NCI-H748 treated with DMSO at 0.1 percent for 48 hours (cell line): ENCODE measurements at places on chromosomes 12 and 14.

DNA sequence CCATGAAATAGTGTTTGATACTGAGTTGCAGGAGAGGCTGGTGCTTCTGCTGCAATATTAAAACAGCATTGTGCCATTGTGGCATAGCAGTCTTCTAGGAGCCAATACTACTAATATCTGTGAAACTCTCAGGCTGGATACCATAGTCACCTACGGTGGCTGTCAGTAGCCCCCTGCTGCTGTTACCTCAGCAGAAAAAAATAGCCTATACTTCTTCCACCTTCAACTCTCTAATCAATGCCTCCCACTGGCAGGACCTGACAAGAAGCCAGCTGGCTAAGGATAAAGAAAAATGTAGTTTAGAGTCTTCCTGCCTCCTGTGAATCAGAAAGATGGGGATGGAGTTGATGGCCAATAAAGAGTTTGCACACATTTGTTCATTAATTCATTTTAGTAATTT, 91.6 kb downstream of the PDE3A start:
- no peak for DNase-seq

- no peak for DNase-seq
These were observed 12.3 kb upstream of the CHPT1 start for GRCh38 chr12:101685092-101685491.

GRCh38 chr14:78446807-78447206, 276.6 kb downstream of the NRXN3 start:
- DNase-seq = no peak

GRCh38 chr12:18068355-18068754, 21.6 kb downstream of the RERGL start:
- no peak for DNase-seq

DNA sequence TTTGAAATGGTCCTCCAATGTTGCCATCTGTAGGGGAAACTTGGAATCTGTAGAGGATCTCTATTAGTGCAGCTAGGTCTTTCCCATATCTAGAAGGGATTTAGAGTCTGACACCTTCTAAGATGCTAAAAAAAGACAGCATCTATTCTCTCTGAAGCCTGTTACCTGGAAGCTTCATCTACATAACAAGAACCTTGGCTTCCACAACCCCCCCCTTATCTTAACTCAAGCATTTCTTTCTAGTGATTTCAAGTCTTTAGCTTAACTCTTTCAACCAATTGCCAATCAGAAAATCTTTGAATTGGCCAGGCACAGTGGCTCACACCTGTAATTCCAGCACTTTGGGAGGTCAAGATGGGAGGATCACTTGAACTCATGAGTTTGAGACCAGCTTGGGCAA, 543.3 kb downstream of the TRHDE start:
- DNase-seq = no peak

- DNase-seq = peak; percentile 36
These were observed 4.3 kb upstream of the DHRS2 start for GRCh38 chr14:23631702-23632460.

DNA sequence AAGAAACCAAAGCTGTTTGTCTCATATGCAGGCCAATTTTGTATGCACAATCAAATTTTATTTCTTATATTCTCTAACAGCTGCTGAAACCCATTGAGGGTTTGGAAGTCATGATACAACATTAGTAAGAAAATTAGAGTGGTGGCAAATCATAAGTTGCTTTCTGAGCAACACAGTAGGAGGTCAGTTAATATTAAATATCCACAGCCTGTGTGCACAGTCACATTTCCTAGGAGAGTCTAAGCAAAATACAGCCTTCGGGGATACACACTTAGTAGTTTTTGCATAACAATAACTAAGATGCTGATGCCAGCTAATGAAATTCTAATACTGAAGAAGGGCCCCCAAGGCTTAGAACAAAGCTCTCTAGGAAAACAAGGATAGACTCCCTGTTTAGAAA, 209.6 kb upstream of the E2F7 start:
- DNase-seq = no peak

GRCh38 chr12:71420775-71421406, 18.7 kb upstream of the LGR5 start:
- DNase-seq = no peak

GRCh38 chr12:122584177-122584863, 57.3 kb downstream of the KNTC1 start:
- DNase-seq = no peak

DNA sequence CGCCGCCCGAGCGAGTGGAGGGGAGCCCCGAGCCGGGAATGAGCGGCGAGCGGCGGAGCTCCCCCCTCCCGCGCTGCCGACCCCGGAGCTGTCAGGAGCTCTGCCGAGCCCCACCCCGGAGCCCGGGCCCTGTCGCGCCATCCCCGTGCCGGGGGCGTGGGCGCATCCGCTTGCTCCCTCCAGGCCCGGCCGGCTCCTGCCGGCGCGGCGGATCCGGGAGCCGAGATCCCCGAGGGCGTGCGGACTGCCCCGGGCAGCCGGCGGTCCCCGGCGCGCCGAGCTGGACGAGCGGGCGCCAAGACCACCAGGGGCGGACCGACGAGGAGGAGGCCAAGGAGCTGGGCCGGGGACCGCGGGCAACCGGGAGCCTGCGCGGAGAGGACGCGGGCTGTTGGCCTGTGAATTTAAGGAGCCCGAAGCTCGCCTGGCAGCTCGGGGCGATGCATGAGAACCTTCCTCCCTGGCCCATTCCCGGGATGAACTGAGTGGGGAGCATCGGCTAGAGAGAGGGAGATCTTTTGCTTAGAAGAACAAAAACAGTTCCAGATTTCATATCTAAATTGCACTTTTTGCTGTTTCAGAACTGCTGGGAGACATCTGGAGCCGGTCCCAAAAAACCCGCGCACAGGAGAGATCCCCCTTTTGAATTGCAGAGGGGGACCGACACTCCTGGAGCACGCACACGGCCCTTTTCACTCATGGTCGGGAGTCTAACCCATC, 2.0 kb downstream of the PTHLH start:
- DNase-seq = no peak

DNA sequence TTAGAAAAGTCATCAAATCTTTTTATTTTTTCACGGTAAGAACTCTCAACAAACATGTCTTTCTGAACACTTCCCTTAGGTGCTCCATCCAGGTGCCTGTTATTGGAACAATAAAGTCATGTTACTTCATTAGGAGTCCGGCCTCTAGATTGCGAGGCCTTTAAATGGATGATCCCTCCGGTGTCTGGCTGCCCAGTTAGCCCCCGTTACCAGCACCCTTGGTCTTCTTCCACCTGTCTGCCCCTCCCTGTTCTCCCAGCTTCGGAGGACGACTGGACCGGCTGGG, 593 bp upstream of the PA2G4 start:
- no peak for DNase-seq

GRCh38 chr12:91561301-91561957, 378.8 kb upstream of the DCN start:
- DNase-seq = no peak

DNA sequence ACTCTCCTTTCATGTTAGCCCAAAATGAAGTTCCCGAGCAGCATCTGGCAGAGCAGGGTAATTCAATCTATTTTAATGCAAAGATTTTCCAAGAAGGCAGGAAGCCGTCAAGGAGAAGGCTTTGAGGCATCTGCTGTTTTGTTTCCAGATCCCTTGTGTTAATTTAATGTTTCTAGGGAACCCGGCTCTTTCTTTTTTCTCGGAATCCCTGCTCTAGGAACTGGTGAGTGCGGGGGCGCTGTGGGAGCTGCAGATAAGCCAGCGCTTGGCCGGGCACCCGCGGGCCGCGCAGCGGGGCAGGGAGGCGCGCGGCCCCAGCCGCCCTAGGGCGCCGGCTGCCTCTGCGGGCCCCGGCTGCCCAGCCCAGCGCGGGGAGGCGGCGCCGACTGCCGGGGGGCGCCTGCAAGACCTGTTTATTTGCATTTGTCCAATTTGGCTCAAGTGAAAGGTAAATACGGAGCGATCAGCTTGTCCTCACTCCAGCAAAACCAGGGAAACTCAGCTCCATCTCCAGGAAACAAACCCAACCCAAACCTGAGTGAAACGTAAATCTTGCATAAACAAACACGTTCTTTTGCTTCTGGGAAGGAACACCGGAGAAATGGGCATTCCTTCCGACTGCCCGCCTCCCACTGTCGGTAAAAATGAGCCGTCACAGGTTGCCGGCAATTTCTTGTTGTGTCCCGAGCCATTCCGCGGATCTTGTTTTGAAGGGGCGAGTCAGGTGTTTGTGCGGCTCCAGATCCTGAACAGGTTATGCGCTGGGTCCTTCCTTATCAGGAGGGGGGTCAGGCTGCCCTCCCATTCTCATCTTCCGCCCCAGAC, 65.1 kb downstream of the CRADD start:
- DNase-seq = peak; percentile 55

- DNase-seq = no peak
These were observed 38.2 kb upstream of the OAS1 start for GRCh38 chr12:112868459-112869041.

GRCh38 chr12:12892681-12893141, 1.3 kb downstream of the GPRC5A start:
- no peak for DNase-seq

GRCh38 chr12:103498990-103499389, 3.2 kb upstream of the C12orf42 start:
- DNase-seq = no peak

DNA sequence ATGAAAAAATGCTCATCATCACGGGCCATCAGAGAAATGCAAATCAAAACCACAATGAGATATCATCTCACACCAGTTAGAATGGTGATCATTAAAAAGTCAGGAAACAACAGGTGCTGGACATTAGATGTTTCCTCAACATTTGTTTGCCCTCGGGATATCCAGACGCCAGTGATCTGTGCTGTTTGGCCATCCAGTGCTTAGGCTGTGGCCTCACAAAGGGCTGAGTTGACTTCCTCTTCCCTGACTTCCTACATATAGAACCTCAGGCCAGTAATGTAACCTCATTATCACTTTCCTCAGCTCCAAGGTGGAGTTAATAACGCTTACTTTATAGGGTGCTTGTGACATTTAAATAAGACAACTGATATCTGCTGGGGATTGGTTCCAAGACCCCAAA, 51.8 kb downstream of the SLC15A5 start:
- no peak for DNase-seq

DNA sequence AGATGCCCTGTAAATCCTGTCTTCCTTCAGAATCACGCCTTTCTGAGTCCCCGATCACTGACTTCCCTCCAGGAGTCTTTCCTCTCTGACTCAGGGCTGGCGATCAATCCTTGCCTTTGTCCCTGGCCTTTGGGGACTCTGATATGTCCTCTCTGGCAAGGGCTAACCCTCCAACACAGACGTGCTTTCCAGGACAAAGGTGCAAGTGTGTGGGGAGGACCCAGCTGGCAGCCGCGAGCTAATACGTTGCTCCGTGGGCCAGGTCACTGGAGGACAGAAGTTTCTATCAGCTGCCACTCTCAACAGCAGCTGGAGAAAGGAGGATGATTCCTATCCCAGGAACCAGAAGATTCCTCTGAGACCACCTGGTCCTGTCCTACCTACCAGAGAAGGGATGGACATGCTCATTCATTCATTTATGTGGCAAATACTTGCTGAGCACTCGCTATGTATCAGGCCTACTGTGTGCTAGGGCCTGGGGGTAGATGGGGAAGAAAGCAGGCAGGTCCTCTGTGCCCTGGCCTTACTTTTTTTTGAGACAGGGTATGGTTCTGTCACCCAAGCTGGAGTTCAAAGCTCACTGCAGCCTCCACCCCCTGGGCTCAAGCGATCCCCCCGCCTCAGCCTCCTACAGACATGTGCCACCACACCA, 8.5 kb upstream of the SCARB1 start:
- DNase-seq = no peak

GRCh38 chr14:101862711-101863110, 101.2 kb downstream of the PPP2R5C start:
- no peak for DNase-seq

DNA sequence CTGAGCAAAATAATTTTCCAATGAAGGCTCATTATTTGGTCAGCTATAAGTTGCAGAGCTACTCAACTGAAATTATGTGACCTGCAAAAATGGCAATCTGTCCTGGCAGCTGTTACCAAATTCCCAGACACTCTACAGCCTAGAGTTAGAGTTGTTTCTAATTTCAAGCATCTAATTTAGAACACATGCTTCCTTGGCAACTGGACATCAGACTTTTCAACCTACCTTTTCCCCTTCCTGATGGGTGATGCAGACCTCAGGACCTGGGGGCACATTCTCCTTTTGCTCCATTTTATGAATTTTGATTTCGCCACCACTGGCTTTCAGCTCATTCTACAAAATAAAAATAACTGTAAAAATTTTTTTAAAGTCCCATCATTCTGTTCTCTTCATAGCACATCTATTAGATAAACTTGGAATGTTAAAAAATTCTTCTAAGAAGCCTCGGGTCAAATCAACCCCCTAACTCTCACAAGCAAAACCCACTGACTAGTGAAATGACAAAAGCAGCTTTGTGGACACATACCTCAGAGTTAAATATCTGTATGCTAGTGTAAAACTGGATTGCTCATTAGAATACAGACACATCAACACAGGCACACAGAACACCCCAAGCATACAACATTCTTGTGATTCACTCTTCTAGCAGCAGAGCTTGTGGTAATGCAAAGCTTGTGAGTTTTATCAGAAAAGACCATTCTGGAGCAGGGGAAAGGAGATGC, 33.5 kb upstream of the CERS5 start:
- no peak for DNase-seq

- no peak for DNase-seq
These were observed 179.6 kb upstream of the NUDT4 start for GRCh38 chr12:93198086-93198485.

- no peak for DNase-seq
These were observed 431.6 kb downstream of the ZFP36L1 start for GRCh38 chr14:68361231-68361630.

DNA sequence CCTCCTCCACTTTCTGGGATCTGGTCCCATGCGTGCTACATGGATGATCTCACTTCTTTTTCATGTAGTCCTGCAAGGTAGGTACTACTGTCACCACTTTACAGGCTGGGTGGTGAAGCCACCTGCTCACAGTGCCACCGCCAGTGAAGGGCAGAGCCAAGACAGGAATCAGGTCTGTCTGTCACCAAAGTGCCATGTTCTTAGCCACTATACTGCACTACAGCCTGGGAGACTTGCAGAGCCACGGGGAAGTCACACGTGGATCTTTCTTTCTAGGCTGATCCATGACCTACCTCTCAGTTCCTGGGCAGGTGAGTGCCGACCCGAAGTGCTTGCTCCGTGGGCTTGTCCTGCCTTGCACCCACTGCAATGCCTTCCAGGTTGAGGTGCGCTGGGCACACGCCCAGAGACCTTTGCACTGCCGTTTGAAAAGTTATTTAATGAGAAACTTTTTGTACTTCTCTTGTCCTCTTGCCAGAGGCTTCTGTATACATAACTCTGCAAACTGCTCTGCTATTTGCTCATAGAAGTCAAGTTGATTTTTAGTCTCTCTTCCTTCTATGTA, 19.7 kb upstream of the CLMN start:
- DNase-seq = no peak

- no peak for DNase-seq
These were observed 9.7 kb upstream of the HCAR1 start for GRCh38 chr12:122740351-122740750.

- DNase-seq = no peak
These were observed 68.4 kb downstream of the DPF3 start for GRCh38 chr14:72825486-72825885.

DNA sequence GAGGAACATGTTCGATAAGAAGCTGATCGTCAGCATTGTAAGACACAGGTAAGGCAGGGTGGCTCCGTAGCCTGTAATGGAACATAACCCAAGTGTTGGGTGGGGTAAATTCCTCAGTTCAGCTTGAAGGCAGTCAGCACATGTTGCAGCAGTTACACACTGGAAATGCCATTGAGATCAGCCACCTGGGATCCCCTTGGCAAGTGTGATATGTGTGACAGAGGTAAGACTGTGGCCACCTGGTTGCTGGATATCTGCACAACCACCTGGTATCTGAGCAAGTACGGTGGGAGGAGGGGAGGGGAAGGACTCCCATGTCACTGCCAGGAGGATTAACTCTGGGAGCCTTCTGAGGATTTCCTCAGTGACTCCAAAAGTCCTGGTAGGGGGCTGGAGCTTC, 158.0 kb upstream of the CAND1 start:
- no peak for DNase-seq
